ENCODE measurements at places on chromosomes 13 and 19. TPM values are rescaled to one million over a fixed set of nuclear protein-coding genes. Genes with fewer than 3 reads are reported as not detected.

- no peak for DNase-seq
Measured at GRCh38 chr13:85247780-85248179, 551.4 kb downstream of the SLITRK6 start.

- no peak for DNase-seq
Measured at GRCh38 chr13:24042710-24043440, 117.6 kb upstream of the SPATA13 start.

DNA sequence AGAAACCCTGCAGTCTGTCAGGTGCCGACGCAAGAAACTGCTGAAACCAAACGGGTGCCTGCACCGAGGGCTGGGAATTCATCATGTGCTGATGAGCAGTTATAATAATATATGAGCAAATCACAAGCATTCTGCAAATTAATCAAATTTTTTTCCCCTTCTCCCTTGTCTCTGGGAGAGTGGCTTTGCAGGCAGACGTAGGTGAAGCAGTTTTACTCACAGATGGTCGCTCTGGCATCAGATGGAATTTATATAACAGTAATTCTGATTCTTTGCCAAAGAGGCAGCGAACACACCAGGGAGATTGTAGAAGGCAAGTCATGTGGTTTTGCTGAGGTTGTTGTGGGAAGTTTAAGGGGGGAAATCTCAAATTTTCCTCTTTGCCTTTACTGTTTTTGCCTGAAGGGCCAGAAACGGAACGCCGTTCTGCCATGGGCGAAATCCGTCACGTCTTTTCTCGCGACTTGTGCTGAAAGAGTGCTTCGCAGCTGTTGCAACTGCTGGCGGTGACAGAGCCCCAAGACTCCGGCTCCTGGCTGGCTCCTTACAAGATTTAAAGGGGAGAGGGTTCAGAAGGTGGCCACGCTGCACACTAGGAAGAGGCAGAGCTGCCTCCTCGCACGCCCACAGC, 320.1 kb downstream of the ZNF536 start:
- DNase-seq = no peak

GRCh38 chr13:40446365-40446764, 220.1 kb downstream of the FOXO1 start:
- DNase-seq = no peak

DNA sequence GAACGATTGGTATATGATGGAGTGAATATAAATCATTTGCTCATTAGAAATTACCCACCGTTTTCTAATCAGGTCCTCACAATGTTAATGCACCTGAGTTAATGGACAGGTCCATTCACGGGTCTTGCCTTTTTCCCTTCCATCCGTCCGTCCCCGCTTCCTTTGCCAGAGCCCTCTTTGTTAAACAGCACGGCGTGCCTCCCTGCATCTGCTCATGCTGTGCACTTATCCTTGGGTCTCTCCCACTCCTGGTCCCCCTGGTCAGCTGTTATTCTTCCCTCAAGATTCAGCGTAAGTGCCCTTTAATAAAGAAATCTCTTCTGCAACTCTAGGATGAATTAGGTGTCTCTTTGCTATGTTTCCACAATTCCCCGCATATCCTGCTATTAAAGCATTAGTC, 324.5 kb downstream of the DNAJC15 start:
- no peak for DNase-seq

DNA sequence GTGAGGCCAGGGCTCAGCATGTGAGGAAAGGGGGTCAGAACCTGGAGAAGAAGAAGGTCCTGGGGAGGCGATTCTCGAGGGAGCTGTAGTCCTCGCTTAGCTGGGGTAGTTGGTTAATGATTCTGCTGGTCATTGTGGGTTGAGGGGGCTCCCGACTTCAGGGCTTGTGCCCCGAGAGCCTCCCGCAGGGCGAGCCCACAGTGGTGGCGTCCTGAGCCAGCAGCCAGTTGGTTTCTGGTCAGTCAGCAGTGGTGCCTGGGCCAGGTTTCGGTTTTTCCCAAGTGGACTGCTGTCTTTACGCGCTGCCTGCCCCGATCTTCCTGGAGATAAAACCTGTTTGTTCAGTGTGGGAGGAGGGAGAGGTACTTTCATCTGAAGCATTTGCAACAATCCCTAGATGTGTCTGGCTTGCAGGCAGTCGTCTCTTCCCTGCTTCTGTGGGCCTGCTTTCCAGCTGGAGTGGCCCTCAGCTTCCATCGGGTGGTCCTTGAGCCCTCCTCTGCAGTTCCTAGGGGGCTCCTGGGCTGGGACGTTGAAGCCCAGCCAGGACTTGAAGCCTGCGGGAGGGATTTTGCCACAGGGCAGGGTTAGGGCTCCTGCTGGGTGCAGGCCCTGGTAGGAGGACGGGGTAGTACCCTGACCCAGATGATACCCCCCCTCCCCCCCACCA, 3.2 kb downstream of the PTBP1 start:
- no peak for DNase-seq

DNA sequence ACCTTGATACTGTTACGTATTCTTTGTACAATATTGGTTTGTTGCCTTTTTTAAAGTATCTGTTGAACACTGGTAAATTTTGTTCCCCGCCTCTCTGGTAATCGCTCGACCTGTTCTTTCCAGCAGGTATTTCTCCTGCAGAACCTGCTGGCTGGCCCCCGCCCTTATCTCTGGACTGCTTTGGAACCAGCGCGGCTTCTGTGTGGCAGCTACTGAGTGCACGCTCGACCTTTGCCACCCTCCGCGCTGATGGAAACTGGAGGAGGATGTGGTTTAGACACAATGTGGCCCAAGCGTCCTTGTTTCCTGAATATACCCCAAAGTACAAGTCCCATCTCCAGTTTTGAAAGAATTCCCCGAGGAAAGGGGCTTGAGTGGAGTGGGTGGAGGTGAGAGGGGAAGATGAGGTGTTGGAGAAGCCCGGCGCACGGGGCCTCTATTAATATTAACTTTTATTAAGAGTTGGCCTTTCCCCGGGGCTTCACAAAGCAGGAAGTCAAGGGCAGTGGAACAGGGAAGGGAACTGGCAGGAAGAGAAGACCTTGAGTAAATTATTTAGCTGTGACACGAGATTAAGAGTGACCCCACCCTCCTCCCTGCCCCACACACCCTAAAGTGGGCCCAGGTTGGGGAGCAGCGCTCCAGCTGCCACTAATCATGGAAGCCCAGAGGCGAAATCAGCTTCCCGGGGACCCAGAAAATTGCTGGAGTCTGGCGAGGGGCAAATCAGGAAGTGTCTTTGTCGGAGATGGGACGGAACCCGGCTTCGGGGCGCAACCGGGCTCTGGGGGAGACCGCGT, 16.0 kb downstream of the CDX2 start:
- DNase-seq = no peak

Gene SLAIN1
- total RNA-seq = 0.03 TPM

Gene ANKLE1
- total RNA-seq = 0.60 TPM

Gene CEACAM6
- total RNA-seq = not detected

Data from A172 (cell line).